Stromal cell of bone marrow (primary cell): ENCODE measurements at places on chromosomes 16 and 17.

GRCh38 chr17:48330887-48331286, 99.1 kb downstream of the SKAP1 start:
- DNase-seq, result no peak

DNA sequence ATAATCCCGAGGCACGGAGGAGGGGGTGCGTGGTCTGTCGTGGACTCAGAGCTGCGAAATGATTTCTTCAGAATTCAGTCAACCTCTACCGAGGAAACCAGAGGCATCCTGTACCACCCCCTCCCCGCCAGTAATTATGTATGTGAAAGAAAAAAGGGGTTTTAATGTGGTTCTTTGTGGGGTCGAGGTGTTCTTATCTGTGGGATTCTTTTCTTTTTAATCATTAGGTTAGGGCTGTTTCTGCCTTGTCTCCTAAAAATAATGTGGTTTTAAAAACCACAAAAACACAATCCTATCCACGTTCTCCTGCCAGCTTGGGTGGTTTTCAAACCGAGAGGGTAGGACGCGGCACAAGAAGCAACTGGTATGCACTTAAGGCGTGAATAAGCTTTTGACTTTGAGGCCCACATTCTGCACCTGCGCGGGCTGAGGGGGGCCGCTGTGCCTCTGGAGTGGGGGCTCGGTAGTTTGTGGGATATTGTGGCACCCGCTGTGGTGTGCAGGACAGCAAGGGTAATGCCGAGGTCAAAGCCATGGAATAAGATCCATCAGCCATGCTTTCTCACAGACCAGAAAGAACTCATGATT, 1.0 kb downstream of the SLC47A1 start:
- no peak for DNase-seq

- DNase-seq, result no peak
Observed at GRCh38 chr17:38605841-38606645, at the start of gene SRCIN1. TSS of gene SRCIN1 (minus strand) at chr17:38605952. CDS start at chr17:38605705, 247 bp downstream.

GRCh38 chr17:39929646-39930407, 2.3 kb downstream of the LRRC3C start:
- DNase-seq, result no peak

GRCh38 chr16:49470513-49470991, 96.9 kb downstream of the C16orf78 start:
- no peak for DNase-seq

- DNase-seq, result no peak
Observed at GRCh38 chr16:31487720-31488467, 5.0 kb downstream of the SLC5A2 start.

GRCh38 chr17:67359960-67360791, 6.2 kb downstream of the PSMD12 start:
- no peak for DNase-seq

GRCh38 chr17:37830151-37830993, 85.5 kb upstream of the HNF1B start:
- no peak for DNase-seq

GRCh38 chr17:10790491-10791401, 13.2 kb downstream of the TMEM238L start:
- DNase-seq, result peak; percentile 15

DNA sequence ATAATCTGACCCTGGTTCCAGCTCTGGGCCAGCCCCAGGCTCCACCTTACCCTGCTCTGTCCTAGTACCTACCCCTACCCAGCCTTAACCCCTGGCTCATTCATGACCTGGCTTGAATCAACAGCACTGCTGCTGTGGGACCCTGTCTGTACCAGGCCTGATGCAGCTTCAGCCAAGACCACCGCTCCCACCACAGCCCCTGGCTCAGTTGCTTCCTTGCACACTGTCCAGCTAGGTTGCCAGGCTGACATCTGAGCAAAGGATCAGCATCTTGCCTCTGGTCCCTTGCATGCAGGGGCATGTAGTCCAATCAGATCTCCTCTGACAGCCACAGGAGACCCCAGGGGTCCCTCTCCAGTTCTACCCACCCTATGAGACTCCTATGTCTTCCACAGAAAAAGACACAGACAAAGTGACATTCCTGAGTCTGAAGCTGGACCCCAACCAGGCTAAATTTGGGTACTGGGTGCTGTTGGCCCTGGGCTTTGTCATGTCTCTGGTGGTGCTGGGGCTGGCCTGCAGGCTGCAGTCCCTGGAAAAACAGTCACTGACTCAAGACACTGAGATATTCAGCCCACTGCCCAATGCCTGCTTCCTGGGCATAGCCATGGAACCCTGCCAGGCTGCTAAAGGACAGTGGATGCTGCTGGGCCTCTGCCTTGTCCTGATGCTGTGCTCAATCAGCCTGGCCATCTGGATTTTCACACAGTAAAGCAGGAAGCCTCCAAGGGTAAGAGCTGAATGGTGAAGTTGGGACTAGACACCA, 3.9 kb upstream of the KCNH6 start:
- DNase-seq, result no peak

DNA sequence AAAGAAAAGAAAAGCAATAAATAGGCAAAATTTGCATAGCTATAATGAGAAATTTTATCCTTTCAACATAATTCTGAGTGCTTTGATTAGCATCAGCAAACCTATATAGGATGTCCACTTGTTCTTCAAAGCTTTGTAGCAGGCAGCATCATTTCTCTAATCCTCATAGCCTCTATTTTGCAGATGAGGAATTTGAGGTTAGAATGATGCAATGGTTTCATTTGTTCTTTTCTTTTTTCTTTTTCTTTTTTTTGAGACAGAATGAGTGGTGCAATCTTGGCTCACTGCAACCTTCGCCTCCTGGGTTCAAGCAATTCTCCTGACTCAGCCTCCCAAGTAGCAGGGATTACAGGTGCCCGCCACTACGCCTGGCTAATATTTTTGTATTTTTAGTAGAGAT, 594.4 kb downstream of the TOX3 start:
- DNase-seq, result no peak

GRCh38 chr16:96935-97381, 18.9 kb downstream of the MPG start:
- peak; percentile 78 for DNase-seq

GRCh38 chr16:61836804-61837393, 199.3 kb downstream of the CDH8 start:
- DNase-seq, result no peak

GRCh38 chr17:44247440-44247841, 20.5 kb downstream of the SLC4A1 start:
- no peak for DNase-seq

- no peak for DNase-seq
Observed at GRCh38 chr16:52925143-52925542, 127.6 kb downstream of the CHD9NB start.

GRCh38 chr16:79329166-79329521, 271.4 kb downstream of the MAF start:
- DNase-seq, result no peak

DNA sequence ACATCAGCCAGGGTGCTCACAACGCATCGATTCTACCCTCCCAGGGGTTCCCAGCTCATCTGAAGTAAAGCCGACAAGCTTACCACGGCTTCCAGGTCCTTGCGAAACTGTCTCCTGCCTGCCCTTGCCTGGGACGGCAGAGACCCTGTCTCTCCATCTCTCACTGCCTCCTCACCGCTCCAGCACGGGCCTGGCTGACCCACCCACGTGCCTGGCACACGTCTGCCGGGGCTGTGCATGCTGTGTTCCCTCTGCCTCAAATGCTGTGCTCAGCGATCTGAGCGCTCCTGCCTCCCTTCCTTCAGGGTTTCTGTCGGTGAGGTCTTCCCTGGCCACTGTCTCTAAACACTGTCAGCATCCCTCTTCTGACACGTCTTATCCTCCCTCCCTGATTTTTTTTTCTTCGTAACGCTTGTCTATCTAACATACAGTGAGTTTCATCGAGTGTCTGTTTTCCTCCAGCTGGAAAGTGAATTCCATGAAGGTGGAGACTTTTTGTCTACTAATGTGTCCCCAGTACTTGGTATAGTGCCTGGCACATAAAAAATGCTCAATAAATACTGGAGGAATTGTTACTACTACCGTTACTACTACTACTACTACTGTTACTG, 208.4 kb downstream of the IRF8 start:
- DNase-seq, result no peak

GRCh38 chr16:80147026-80147655, 393.7 kb upstream of the DYNLRB2 start:
- DNase-seq, result no peak

GRCh38 chr17:45103269-45103795, 29.0 kb downstream of the PLCD3 start:
- no peak for DNase-seq

- no peak for DNase-seq
Observed at GRCh38 chr17:77959126-77959925, 823 bp downstream of the TNRC6C start.

GRCh38 chr17:34580685-34581445, 1.5 kb downstream of the TMEM132E start:
- DNase-seq, result no peak

GRCh38 chr17:11814655-11815262, 182.5 kb downstream of the ZNF18 start:
- no peak for DNase-seq

DNA sequence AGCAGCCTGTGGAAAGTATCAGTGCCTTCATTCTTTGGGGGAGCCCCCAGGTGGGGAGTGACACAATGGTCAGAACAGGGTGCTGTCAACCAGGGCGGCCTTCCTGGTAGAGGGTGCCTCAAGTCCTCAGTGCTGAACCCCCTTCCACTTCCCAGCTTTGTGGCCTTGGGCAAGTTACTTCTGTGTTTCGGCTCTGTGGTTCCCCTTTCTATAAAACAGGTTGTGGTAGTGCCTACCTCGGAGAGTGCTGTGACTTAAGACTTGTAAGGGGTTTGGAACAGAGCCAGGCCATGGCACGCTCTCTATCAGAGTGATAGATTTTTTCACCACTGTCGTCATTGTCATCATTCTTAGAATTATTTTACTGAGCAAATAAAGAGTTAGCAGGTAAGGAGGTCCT, 141.1 kb downstream of the CCDC182 start:
- DNase-seq, result no peak

DNA sequence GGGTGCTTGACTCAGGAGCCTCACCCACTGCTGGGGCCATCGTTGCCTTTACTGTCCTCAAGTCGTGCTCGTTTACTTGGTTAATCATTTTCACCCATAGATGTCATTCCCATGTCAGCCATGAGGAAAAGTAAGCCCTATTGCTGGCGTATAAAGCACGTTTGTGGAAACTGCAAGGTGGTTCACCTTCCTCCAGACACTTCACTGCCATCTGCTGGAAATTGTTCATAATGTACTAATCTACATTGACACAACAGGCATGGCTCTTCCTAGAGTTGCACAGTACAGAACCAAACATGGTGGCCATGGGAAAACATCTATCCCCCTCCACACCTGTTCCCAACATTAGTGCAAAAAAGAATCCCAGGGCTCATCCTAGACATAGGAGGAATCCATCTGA, 116.6 kb downstream of the ZNF18 start:
- DNase-seq, result no peak

- peak; percentile 77 for DNase-seq
Observed at GRCh38 chr16:48409839-48410632, 24.8 kb upstream of the SIAH1 start.

DNA sequence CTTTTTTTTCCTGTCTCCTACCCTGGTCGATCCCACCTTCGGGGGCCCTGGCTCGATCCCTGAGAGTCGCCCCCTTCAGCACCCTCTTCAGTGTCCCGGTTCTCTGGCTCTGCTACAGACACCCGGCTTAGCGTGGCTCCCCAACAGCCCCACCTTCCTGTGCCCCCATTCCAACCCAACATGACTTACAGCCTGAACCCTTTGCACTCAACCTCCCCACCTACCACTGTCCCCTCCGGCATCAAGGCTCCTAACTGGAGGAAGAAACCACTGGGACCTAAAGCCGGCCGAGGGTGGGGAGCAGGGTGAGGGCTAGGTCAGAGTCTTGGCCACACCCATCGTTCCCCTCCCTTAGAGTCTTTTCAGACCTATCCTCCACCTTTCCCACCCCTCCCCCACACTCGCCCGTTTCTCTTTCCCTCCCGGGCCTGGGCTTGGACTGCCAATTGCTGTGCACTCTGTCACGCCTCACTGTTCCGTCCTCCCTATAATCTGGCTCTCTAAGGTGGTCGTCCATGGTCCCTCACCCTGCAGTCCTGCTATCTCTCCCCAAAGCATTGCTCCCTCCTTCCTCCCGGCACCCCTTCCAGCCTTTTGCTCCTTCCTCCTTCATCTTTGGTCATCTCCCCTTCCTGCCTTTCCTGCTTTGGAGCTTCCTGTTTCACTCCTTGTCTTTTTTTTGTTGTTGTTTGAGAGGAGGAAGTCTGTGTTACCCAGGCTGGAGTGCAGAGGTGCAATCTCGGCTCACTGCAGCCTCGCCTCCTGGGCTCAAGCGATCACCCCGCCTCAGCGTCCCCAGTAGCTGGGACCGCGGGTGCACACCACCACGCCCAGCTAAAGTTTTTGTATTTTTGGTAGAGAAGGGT, 890 bp upstream of the CLDN7 start:
- DNase-seq, result no peak

DNA sequence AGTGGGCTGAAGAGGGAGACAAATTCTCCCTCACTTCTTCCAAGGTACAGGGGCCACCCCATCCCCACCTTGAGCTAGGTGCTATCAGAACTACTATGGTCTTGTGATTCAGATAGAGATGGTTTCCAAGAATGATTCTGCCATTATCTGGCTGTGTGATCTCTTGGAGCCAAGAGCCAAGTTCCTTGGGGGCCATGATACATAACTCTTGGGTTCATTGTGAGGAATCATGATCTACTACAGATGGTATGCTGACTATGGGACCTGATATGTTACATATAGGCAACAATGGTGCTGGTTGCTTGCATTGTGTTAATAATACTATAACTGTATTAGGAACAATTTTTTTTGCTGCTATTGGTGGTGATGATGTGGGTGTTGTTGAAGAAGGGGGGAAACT, 45.7 kb downstream of the DYNLRB2 start:
- DNase-seq, result no peak

GRCh38 chr16:74651841-74652240, 14.8 kb downstream of the RFWD3 start:
- DNase-seq, result no peak

GRCh38 chr17:33602981-33603380, 309.9 kb upstream of the ASIC2 start:
- no peak for DNase-seq

DNA sequence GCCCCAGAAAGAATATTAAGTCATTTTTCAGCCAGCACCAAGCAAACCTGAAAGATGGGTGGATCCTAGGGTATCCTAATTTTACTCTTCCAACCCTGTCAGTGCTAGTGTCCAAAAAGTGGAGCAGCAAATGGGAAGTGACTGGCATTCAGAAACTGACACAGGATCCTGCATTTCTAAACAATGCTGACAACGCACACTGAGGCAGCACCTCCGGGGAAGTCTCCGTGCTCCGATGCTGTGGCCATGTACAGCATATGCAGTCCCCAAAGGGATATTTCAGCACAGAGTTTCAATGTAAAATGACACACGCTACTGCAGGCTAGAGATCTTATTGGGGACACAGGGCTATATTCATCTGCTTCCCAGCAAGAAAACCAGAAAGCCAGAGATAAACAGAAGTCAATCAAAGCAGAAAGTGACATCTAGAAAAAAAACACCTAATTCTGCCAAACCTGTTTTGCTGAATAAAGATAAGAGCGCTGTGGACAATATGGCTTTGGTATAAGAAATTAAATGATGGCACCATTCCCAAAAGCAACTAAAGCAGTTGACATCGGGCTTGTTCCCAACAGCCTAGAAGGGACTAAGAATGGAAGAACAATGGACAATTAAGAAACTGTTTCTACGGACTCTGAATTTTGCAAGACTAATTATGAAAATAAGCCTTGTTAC, 17.3 kb downstream of the XYLT1 start:
- DNase-seq, result no peak
